Osteocyte (in vitro differentiated cells): ENCODE measurements at places on chromosomes 13 and 19.
A peak's percentile ranks its signal among the peaks of the same experiment; 100 is the strongest.

DNA sequence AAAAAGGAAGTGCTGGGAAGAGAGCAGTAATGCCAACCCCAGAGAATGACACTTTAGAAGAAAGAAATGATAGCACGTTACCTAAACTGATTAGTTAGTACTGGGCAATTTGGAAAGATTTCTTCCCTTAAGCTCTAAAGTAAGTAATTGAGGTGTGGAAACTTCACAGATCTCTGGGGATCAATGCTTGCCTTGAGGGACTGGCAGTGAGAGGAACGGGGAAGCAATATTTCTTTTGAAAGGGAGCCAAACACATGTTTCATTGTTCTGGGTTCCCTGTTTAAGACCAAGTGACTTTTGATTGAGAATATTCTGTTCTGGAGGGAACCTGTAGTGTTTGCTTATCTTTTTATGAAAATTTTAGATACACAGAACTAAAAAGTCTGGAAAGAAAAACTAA, 190.5 kb downstream of the NDFIP2 start:
- DNase-seq = no peak

DNA sequence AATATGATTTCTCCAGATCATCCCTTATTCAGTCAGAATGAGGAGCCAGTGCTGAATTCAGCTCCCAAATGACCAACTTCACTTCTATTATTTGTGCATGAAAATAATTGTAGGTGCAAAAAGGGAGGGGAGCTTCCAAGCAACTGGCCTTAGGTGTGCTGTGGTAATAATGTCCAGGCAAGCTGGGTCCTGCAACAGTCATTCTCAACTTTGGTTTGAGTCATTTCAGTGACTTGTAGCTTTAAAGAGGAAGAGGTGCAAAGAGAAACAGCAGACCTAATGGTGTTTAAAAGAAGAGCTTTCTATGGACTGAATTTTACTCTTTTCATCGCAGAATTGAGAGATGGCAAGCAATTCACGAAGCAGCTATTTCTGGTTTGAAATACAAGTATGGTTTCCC, 29.2 kb upstream of the FGF9 start:
- no peak for DNase-seq

GRCh38 chr19:405121-405965, 3.6 kb downstream of the C2CD4C start:
- no peak for DNase-seq

DNA sequence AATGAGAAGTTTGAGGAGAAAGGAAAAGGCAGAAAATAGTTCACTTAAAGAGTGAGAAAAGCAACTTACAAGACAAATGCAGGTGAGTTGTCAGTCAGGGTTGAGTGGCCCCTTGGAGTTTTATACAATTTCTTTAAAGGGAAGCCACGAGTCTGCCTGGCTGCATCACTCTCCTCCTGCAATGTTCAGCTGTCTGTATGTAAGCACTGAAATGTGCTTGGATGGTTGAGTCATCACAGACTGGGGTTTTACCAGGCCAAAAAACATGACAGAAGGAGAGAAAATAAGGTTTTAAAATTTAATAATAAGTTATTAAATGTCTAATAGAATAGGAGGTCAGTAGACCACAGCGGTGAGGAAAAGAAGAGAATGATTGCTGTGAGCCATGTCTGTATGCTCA, 51.0 kb upstream of the FGF14 start:
- DNase-seq = no peak

GRCh38 chr13:44713788-44714469, 137.8 kb upstream of the TSC22D1 start:
- DNase-seq = peak; percentile 88

- no peak for DNase-seq
Observed at GRCh38 chr13:33340631-33341030, 55.1 kb upstream of the STARD13 start.

GRCh38 chr19:19672816-19673215, 4.2 kb downstream of the ZNF101 start:
- no peak for DNase-seq

DNA sequence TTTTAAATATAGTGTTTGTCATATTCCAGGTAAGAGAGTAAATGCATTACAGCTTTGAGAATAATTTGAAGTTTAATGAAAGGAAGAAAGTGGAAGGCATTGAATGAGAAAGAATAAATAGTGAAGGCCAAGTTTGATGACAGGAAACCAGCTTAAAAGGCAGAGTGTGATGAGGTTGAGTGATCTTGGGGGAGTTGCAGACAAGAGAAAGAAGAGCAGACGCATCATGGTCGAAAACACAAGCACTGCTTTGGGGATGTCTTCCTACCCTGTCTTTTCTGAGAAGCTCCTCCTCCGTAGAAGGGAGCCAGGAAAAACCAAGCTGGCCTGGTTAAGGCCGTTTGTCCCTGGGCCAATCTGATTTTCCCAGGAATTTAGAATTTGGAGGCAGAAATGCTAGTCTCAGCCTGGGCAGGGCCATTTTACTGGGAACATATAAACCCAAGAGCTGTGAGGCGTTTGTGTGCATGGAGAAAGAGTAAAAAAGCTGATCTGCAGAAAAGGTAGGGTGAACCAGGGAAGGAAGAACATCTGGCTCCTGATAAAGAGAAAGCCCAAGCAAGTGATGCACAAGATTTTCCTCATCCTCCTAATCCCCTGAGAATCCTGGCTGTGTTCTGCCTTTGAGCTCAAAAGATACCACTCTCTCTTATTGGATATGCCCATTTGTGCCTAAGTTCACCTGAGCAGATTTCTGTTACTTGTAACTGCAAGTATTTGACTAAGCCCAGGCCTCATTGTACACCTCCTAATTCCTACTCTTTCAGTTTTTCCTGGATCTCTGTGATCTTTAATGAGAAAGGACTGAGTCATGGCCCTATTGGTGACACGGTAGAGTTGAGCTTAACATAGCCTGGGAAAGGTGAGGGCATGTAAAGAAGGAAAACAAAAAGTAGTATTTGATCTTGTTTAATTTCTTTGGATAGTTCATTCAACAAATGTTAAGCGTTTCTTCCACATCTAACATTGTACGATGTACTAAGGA, 80.0 kb downstream of the WDFY2 start:
- DNase-seq = no peak

GRCh38 chr13:99828123-99828522, 143.4 kb downstream of the ZIC5 start:
- DNase-seq = no peak

DNA sequence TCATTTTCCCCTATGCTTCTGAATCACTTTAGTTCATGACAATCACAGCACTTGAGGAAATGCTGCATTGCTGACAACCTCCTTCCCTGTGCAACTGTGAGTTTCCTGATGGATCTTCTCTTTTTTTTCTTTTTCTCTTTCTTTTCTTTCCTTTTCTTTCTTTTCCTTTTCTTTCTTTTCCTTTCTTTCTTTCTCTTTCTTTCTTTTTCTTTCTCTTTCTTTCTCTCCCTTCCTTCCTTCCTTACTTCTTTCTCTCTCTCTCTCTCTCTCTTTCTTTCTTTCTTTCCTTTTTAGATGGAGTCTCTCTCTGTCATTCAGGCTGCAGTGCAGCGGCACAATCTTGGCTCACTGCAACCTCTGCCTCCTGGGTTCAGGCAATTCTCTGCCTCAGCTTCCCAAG, 247.9 kb upstream of the HTR2A start:
- DNase-seq = no peak

DNA sequence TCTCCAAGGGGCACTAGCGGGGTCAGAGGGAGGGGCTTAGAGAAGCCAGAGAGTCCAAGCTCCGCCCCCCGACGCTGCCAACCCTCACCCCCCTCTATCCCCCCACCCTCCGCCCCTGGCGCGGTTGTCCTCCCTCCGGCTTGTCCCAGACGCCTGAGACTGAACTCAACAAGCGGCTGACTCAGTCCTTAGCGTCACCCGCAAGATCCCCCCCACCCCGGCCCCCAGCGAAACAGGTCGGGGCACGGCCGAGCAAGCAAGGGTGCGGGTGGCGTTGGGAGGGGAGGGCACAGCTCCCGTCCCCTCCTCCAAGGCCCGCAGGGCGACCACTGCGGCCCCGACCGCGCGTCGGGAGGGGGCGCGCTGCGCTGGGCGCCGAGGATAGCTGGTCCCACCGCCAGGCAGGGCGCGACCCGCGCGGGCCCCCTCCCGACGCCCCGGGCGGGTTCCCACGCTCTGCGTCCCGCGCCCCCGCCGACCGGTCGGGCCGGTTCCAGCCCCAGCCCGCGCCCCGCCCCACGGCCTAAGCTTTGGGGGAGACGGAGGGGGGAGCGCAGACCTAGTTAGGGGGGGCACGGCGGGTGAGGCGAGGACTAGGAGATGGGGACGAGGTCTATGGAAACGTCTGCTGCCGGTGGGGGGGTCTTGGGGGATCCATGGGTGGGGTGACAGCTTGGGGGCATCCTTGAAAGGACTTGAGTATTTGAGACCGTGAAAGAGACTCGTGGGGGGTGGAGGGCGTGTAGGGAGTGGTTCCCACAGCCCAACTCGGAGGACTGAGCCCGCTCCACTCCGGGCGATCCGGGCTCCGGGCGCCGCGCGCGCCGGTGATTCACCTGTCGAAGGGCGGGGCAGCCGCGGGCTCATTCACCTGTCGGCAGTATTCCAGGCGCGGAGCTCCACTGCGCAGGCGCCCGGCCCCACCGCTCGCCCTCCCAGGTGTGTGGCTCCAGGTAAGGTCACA, 5.1 kb downstream of the NOTCH3 start:
- no peak for DNase-seq

- no peak for DNase-seq
Observed at GRCh38 chr13:30520571-30520970, 54.8 kb upstream of the HMGB1 start.

- DNase-seq = no peak
Observed at GRCh38 chr13:27375686-27376326, 48.6 kb upstream of the GTF3A start.

DNA sequence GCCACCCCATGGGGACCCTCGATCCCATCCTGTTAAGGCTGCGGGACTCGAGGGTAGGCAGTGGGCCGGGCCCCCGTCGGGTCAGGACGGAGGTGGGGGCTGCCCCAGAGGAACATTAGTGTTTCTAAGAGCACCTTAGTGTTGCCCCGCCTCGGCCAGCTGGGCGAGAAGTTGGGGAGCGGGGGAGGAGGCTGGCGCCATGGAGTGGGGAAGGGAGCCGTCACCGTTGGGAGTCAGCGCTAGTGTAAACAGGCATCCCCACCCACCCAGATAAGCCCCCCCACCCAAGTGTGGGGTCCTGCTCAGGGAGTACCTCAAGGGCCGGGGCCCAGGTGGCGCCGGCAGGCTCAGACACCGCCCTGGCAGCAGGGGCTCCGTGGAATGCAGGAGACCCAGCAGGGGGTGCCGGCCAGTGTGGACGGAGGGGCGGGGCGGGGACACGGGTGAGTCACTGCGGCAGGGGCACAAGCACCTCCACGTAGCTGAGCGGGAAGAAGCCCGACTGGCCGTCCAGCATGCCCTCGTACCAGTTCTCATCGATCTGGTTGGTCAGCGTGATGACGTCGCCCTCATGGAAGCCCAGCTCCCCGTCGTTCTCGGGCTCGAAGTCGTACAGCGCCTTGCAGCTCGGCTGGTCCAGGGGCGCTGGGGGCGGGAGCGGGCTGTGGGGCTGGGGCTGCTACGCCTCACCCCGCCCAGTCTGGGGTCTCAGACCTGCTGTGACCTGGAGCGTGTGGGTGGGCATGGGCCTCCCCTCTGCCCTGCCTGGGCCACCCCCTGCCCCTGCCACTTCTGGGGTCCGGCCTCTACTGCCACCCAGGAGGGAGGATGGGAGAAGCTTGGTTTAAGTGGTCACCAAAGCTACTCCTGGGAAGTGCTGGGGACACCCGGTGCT, 18.0 kb downstream of the MPND start:
- no peak for DNase-seq

- DNase-seq = no peak
Observed at GRCh38 chr13:84358601-84359000, 476.3 kb upstream of the SLITRK1 start.

DNA sequence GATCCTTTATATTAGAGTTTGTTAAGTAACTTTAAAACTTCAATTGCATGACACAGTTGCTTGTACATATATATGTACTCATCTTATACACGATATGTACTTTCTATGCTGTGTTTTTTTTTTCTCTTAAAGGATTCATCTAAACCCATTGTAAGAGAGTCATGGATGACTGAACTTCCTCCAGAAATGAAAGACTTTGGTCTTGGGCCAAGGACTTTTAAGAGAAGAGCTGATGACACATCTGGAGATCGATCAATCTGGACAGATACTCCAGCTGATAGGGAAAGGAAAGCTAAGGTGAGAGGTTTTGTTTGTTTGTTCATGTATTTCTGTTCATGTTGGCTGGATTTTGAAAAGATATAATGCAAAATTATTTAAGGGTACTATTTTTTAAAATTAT, 26.0 kb downstream of the GPALPP1 start:
- DNase-seq = no peak

- DNase-seq = no peak
Observed at GRCh38 chr13:106083620-106084350, 451.7 kb downstream of the EFNB2 start.

DNA sequence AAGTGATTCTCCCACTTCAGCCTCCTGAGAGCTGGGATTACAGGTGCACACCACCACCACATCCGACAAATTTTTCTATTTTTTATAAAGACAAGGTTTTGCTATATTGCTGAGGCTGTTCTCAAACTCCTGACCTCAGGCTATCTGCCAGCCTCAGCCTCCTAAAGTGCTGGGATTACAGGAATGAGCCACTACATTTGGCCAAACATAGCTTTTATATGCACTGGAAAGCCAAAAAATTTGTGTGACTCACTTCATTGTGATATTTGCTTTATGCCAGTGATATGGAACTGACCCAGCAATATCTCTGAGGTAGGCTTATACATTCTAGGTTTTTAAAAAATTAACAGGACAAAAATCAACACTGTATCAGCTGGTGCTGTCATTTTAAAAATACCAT, 26.8 kb upstream of the ACOD1 start:
- no peak for DNase-seq

GRCh38 chr19:50497022-50497405, 14.0 kb downstream of the JOSD2 start:
- DNase-seq = no peak

GRCh38 chr13:96984051-96984508, 10.2 kb downstream of the OXGR1 start:
- DNase-seq = no peak

DNA sequence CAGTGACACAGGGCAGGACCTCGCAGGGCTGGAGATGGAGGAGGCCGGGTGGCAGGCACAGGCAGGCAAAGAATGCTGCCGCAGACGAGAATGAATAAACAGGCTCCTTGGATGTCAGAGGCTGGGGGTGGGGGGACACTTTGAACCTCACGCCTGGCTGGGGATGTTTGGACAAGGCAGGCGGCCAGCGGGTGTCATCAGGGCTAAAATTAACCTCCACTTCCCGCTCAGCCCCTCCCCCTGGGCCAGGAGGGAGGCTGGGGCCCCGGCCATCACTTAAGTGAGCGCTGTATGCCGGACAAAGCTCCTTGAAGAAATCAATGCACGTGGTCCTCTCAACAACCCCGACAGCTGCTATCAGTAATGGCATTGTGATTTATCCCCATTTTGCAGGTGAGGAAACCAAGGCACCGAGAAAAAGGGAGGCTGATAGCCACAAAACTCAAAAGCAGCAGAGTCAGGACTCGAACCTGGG, 10.3 kb upstream of the FUT5 start:
- no peak for DNase-seq

GRCh38 chr13:45799451-45799850, 52.1 kb downstream of the SIAH3 start:
- DNase-seq = peak; percentile 68
